AG09319 (cell line): ENCODE measurements at places on chromosomes 3 and 15.
A peak's percentile ranks its signal among the peaks of the same experiment; 100 is the strongest.

- DNase-seq: no peak
Measured at GRCh38 chr3:146241523-146242240, 9.2 kb downstream of the PLSCR4 start.

- DNase-seq: no peak
Measured at GRCh38 chr15:64681424-64682024, 93.9 kb downstream of the RBPMS2 start.

GRCh38 chr15:65638681-65639089, 16.9 kb downstream of the SLC24A1 start:
- peak; percentile 67 for DNase-seq

GRCh38 chr3:72093270-72093991, 308.5 kb upstream of the PROK2 start:
- DNase-seq: no peak

DNA sequence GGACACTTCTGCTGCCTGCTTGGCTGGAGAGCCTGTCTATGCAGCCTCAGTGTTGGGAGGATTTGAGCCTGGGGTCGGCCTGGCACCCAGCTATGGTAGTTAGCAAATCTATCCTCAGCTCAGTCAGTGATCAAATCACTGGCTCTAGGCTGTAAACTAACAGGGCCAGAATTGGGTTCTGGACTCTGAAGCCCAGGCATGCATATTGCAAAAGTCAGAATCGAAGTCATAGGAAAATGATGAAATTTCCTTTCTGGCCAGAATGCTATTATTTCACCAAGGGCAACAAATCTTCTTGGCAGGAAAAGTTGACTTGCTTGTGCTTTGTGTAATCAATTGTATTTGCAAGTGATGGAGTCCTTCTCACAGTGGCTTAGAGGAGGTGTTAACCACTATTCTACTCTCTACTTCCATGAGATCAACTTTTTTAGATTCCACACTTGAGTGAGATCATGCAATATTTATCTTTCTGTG, 482.6 kb upstream of the TPRG1 start:
- peak; percentile 84 for DNase-seq

DNA sequence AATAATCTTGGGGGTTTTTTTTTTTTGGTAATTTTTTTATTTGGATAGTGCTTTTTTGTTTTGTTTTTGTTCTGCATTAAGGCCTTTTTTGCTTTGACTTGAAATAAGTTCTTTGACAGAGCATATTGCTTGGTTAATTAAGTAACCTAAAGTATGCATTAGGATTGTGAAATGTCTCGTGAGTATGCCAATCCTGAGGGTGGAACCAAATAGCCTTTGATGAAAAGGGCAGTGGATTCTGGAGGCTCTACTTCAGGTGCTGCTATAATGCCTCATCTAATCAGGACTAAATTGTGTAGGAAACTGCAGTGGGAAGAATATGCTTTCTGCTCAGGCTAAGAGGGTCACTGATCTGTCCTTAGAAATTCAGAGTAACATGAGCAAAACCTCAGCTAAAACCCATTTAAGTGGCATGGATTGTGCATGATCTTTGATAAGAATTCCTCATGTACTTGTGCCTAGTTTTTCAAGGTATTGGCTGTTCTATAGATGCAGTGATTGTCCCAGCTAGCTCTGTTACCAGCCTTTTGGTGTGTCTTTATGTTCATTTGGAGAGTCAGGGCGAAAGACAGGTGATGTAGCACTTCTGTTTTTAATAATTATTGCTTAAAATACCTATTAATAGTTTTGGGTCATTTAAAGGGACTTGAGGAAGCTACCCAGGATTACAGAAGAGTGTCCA, 15.4 kb downstream of the CDV3 start:
- no peak for DNase-seq

DNA sequence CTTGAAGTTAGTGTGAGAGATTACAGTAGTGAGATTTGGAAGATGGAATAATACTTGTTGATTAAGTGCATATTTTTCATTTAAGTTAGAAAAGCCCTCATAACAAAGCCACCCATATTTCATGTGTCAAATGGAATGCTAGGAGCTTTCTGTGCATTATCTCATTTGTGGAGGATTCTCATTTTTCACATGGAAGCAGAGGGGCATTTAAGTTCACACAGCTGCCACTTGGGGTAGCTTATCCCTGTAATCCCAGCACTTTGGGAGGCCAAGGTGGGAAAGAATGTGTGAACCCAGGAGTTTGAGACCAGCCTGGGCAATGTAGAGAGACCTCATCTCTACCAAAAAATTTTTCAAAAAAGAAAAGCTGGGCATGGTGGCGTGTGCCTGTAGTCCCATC, 55.2 kb downstream of the RAB7A start:
- DNase-seq: no peak

GRCh38 chr3:144054766-144055165, 83.1 kb downstream of the DIPK2A start:
- DNase-seq: no peak

DNA sequence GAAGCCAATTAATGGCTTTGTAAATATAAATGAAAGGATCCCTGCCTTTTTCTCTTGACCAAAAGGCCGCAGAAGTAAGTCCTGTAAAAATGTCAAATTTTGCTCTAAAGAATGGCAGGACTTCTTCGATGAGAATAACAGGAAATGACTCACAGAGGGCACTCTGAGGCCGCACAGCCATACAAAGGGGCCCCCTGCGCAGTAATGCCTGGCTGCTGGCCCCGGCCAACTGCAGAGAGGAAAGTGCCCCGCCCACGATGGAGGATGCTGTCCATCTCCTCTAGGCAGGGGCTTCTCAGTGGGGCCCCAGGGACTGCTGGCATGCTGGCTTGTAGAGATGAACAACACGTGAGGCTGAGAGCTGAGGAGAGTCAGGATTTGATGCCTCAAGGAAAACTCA, 18.1 kb upstream of the SCN10A start:
- DNase-seq: peak; percentile 28

- DNase-seq: no peak
Measured at GRCh38 chr3:13116426-13116825, 43.2 kb upstream of the IQSEC1 start.

GRCh38 chr3:193548406-193548805, 6.3 kb downstream of the ATP13A4 start:
- no peak for DNase-seq

DNA sequence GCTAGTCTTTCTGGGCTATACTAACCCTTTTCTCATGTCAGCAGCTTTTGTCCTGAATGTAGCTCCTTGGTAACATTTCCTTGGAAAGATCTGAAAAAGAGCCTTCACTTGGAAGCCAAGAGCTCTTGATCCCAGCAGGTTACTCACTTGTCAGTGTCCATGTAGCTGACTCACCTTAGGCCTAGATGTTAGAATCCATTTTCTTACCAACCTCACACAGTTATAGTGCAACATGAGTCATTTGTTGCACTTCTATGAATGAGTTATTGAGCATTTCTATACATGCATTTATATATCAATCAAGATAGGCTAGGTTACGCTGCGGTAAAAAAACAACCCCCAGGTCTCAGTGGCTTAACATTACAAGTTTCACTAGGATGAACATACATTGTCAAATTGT, 106.8 kb upstream of the SLC7A14 start:
- DNase-seq: no peak

DNA sequence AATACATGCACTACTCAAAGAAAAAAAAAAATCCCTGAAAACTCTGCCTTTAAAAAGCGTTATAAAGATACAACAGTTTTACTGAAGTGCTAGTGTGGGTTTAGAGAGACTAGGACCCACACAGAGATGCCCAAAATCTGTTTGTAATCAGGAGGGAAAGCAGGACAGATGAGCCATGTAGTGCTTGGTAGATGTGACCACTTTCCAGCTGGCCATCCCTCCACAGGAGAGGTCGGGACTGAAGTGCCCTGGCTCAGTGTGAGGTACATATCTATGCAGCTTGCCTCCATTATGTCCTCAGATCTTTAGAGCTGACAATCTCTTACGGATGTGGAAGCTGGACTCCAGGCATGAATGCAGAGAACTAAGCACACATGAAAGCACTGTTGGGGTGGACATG, 57.5 kb upstream of the NANOGP8 start:
- no peak for DNase-seq

DNA sequence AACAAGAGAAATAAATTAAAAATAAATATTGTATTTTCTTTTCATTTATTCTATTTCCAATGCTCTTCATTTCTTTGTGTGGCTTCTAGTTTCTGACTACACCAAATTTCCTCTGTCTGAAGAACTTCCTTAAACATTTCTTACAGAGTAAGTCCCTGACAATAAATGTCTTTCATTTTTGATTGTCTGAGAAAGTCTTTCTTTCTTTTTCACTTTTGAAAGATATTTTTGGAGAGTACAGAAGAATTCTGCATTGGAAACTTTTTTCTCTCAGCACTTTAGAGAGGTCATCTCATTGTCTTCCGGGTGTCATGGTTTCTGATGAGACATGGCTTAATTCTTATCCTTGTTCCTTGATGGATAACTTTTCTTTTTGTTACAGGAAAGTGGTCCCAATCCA, 119.6 kb downstream of the MOBP start:
- no peak for DNase-seq

GRCh38 chr15:60840703-60841411, 361.9 kb upstream of the ICE2 start:
- DNase-seq: no peak

- DNase-seq: no peak
Measured at GRCh38 chr15:60740787-60741354, 261.9 kb upstream of the ICE2 start.

DNA sequence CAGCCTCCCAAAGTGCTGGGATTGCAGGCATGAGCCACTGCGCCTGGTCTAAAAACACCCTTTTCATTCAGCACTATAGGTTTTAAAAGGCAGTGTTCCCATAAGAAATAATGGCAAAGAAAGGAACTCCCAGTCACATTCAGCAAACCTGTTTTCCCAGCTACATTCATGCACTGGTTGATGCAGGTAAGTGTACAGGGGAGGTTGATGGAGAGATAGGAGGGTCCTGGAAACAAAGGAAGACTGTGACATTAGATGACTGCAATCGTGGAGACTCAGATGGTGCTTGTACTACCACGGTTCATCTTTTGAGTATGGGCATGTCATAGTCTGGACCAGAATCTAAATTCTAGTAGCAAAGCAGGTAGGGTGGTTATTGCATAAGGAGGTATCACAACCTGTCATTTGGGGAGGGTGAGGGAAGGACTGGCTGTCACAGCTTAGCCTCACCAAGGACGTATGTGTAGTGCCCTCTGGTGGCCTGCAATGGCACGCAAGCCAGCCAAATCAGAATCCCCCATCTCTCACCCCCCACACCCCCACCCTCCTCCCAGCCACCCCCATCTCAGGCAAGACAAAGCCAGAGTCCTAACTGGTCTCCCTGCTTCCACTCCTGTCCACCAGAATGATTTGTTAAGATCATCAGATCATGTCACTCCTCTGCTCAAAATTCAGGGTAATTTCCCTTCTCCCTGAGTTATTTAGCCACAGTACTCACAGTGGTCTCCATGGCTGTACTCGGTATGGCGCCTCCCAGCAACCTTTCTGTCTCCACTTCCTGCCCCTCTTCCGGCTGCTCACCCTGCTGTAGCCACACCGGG, 28.8 kb upstream of the UBL7 start:
- DNase-seq: peak; percentile 4

GRCh38 chr15:35546511-35547381, 781 bp upstream of the DPH6 start:
- no peak for DNase-seq

- DNase-seq: no peak
Measured at GRCh38 chr15:61097043-61097442, 132.1 kb downstream of the RORA start.

DNA sequence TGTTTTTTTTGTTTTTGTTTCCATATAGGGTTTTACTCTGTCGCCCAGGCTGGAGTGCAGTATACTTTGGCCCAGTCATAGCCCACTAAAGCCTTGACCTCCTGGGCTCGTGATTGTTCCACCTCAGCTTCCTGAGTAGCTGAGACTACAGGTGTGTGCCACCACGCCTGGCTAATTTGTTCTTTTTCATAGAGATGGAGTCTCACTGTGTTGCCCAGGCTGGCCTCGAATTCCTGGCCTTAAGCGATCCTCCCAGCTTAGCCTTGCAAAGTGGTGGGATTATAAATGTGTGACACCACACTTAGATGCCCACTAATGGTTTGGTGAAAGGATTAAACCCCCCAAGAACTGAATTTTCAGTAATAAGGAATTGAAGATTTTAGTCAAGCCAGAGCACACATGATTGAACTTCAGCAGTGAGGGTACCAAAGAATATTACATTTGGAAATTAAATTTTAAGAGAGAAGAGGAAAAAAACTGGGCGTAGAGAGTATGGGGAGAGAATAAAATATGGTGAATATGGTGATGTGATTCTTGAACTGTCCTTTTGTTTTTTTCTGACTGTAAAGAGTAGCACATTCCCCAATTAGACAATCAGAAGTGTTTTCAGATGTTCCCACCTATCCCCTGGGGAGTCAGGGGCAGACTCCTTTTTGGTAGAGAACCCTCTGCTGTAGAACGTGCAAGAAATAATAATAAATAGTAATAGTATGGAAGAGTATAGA, 208.1 kb downstream of the PTPRG start:
- DNase-seq: no peak

DNA sequence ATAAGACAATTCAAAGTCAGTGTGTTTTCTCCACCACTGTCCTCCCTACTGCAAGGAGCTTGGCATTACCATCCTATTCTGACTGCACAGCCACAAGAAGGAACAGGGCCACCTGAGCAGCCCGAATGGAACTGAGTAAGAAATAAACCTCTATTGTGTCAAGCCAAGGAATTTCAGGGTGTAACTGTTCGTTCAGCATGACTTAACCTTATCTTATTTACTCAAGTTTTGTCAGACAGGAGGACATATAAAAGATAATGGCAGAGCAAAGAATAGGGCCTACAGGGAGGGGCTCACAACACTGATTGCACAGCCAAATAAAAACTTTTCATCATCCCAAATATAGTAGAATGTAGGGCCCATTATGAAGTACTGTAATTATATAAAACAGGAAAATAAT, 236.1 kb downstream of the NEK10 start:
- no peak for DNase-seq

- DNase-seq: no peak
Measured at GRCh38 chr3:183734750-183735494, 37.3 kb downstream of the YEATS2 start.

- DNase-seq: no peak
Measured at GRCh38 chr3:184183679-184184078, 2.3 kb upstream of the ABCF3 start.

- no peak for DNase-seq
Measured at GRCh38 chr3:96869316-96869715, 54.9 kb downstream of the EPHA6 start.
